ENCODE measurements at places on chromosomes 2 and 18.

- DNase-seq = no peak
Observed at GRCh38 chr2:8680822-8681760, 765 bp upstream of the ID2 start.

- no peak for DNase-seq
Observed at GRCh38 chr18:1571206-1571605, 666.5 kb downstream of the ADCYAP1 start.

DNA sequence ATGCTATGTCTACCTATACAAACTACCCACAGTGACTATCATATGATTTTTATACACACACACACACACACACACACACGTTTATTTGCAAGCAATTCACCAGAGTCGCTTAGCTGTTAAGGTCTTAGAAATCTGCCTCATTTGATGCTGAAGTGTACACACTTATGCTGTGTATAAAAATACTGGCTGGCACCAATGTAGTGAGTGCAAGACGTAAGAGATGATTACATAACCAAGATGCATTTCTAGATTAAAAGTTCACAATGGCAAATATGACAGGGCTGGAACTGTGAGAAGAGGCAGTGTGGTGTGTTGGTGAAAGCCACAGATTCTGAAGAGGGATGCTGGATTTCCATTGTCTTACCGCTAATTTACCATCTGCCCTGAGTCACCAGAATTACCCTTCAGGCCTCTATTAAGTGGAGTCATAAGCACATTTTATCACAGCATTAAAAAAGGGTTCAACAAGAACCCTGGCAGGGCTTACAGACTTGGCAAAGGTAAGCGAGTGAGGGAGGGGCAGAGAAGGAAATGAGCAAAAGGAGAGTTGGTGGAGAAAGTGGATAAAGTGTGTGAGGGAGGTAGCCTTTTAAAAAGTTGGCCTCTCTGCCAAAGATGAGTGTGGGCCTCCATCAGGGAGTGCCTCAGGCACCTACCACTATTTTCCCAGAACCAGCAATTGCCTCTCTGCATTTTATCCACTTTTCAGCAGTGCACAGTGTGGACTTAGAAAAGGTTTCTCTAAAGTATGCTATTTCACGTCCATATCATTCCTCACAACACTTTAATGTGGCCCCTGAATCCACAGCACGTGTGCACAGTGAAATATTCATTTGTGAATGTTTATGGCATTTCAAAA lies 21.5 kb downstream of the MEIS1 start:
- DNase-seq = no peak

DNA sequence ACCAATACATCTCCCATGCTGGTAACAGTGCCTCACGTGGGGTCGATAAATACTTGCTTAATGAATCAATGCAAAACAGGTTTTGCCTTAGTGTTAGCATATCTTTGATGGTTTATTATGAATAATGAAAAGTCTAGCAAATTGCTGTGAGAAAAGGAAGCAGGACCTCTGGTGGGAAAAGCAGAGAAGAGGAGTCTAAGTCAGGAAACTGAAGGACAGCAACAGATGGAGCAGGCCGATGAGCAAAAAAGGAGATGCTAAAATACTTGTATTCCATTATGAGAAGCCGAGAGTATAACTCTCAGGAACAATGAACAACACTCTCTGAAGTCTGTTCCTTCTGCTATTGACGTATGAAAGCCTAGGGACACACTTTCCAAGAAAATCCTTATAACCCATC lies 555.2 kb upstream of the KLHL29 start:
- no peak for DNase-seq

DNA sequence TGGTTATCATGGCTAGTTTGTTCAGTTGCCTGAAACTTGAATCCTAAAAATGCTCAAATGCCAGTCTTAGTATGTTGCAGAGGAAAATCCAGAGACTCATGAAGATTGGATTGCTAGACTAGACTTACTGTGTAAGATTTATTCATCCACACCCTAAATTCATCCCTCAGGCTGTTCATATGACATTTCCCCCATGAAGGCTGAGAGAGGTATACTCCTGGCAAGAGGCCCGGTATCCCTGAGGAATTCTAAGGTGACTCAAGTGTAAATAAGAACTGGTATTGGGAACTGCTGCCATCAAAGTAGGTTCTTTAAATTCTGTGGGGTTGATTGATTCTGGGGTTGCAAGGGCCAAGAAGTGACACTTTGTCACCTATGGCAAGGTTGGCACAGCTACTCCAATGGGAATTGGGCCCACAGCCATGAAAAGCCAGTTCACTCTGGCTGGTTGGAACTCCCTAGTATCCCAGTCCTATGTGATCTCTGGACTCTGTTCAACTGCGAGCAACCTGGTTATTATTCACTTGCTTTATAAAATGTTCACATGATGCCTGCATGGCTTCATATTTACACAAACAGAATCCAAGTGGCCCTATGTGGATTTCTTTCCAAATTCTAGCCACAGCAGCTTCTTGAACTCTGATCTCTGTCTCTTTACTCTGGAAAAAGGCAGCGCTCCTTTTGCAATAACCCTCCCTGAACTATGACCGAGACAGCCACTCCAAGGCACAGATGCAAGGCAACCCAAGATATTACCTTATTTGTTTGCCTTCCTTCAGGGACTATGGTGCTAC lies 429.1 kb downstream of the CBLN2 start:
- DNase-seq = no peak

- no peak for DNase-seq
Observed at GRCh38 chr2:173151671-173152401, 76.2 kb downstream of the MAP3K20 start.

- DNase-seq = no peak
Observed at GRCh38 chr18:44848644-44849335, 168.1 kb downstream of the SETBP1 start.

DNA sequence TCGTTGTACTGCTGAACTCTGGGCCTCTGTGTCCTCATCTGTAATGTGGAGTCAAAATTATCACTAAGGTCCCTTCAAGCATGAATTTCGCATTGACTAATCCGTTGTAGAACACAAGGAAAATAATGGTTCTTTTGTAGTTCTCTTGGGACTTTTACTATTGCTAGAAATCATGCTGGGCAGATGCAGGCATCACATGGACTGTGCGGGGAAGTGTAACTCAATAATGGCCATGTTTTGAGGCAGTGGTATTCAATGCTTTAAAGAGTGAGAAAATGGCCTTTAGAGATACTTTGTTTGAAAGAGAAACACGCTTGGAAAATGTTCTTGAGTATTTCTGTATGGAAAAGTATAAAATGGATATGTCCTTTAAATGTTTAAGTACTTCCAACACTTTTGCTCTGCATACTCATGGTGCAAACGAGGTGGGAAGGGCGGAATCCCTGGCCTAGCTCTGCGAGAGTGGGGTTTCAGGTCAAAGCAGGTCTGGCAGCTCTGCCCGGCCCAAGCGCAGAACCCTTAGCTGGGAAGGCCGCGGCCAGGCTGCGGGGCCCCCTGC lies 117.3 kb upstream of the MSTN start:
- no peak for DNase-seq

DNA sequence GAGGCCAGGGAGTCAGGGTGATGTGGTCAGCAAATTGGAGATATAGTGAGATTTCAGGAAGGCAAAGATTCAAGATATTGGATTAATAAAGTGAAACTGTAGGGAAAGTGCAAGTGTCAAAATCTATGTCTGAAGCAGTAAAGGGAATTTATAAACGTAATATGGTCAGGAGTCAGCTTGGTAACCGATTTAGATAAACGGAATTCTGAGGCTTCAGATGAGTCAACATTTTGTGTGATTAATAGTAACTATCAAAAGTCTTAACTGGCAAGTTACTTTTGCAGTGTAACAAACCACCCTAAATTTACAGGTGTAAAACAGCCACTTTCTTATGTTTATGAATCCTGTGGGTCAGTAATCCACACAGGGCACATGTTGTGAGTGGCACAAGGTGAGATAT lies 10.9 kb downstream of the MTX2 start:
- DNase-seq = no peak

- no peak for DNase-seq
Observed at GRCh38 chr2:39772812-39773152, 6.3 kb downstream of the THUMPD2 start.

DNA sequence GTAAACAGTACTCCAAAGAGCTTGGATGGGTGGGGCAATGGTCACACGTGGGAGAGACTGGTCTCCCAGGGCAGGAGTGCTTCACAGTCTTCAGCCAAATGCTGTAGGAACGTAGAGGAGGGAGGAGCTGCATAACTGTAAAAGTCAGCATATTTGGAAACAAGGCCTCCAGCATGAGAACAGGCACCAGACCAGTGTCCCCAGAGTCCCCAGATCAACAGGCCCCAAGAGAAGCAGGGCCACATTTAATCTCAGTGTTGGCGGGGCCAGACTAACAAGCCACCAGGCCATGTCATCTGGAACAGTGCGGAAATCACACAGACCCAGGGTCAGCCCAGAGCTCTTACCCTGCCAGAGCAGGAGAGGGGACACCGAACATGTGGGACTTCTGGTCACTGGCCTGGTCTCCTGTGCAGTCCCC lies 63.2 kb downstream of the ADCY3 start:
- DNase-seq = no peak

DNA sequence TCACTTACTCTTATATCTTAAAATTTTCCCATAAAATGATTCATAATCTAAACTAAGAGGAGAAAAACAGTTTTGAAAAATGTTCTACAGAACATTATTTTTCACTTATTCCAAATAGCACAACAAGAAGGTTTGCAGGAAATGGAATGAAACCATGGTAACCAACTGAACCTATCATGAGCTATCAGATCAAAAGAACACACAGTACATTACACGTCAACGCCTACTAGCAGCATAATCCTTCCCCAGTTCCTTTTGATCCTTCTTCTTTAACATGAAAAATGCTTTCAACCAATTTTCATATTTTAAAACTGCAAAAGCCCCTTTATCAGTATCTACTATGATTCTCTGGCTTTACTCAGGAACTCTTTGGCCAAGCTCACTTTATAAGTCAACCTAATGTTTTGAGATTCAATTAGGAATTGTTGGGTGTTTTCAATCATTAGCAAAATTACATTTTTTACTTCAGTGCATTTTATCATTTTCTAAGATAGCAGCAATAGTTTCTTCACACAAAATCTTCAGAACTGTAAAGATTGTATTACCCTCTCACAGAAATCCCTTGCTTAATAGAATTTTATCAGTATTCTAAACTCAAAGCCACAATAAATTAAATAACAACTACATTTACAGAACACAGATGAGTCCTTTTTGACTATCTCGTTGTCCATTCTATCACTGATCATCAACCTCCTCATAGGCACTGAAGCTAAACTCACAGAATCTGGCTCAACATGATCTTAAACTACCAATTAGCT lies 102.5 kb downstream of the CHN1 start:
- no peak for DNase-seq

GRCh38 chr18:55038162-55038561 lies 78.9 kb upstream of the CCDC68 start:
- no peak for DNase-seq

- no peak for DNase-seq
Observed at GRCh38 chr2:240949791-240950705, 43.9 kb downstream of the CROCC2 start.

DNA sequence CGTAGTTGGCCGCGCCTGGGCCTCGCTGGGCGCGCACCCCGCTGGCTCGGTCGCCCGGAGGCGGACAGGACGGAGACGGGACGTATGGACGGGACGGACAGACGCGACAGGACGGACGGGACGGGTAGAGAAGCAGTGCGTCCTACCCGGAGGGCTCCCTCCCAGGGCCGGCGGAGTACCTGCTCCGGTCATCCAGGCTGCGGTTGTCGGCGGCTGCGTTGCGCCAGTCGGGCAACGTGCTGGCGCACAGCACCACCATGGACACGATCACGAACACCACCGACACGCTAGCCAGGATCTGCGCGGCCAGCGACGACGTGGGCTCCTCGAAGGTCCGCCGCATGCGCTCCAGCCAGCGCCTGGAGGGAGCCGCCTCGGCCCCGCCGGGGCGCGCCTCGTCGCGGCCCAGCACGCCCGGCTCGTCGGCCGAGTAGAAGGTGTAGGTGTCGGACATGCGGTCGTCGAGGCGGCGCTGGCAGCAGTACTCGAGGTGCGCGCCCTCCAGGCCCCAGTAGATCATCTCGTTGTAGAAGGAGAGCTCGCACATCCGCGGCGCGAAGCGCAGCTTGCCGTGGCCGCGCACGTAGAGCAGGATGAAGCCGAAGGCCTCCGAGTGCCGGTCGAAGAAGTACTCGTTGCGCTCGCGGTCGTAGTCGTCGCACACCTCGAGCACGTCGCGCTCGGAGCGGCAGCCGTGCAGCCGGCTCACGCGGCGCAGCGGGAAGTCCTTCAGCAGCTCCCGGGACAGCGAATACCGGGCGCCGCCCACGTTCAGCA lies 903 bp downstream of the KCNG3 start:
- DNase-seq = no peak

GRCh38 chr2:231717281-231718171 lies 9.2 kb downstream of the PTMA start:
- no peak for DNase-seq

- DNase-seq = no peak
Observed at GRCh38 chr18:44723411-44723810, 42.7 kb downstream of the SETBP1 start.

DNA sequence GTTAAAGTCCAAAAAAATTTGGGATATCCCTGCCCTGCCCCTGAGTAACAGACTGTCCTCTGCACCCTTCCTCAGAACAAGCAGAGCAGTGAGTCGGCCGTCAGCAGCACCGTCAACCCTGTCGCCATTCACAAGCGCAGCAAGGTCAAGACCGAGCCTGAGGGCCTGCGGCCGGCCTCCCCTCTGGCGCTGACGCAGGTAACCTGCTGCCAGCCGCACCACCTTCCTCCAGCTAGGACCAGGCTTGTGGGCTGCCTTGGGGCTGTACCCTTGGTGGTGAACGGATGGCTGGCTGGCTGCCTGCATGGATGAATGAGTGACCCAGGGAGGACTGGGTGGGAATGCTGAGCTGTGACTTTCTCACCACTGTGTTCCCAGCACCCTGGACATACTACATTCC lies 236.2 kb downstream of the GLI2 start:
- no peak for DNase-seq

DNA sequence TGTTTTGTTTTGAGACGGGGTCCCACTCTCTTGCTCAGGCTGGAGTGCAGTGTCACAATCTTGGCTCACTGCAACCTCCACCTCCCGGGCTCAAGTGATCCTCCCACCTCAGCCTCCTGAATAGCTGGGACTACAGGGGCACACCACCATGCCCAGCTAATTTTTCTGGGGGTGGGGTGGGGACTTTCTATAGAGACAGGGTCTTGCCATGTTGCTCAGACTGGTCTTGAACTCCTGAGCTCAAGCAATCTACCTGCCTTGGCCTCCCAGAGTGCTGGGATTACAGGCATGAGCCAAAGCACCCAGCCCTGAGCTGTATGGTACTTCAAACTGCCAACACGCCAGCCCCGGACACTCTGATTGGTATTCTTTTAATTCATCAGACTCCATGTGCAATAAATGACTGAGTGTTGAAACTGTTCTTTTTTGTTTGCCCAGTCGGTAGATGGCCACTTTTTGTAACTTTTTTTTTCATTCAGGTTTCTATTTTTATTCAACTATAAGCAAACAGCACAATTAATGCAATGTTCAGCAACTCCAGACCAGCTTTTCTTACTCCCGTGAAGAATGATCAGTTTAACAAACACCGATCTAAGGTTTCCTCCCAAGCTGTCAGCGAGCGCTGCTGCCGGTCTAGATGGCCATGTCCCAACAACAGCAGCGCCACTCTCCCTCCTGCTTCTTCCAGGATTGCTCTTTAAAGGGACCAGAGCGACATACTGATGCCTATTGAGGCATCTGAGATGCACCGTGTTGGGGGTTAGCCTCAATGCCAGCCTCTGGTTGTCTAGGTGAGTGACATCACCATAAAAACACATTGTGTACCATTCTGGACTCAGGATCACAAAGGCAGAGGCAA lies 12.5 kb upstream of the TGOLN2 start:
- DNase-seq = no peak
